NCI-H774 (cell line): ENCODE measurements at places on chromosomes 7 and 10.

GRCh38 chr7:128031901-128032604 is 816 bp upstream of the LRRC4 start:
- DNase-seq, result no peak

GRCh38 chr7:78139335-78139734 is 340.8 kb downstream of the PHTF2 start:
- no peak for DNase-seq

DNA sequence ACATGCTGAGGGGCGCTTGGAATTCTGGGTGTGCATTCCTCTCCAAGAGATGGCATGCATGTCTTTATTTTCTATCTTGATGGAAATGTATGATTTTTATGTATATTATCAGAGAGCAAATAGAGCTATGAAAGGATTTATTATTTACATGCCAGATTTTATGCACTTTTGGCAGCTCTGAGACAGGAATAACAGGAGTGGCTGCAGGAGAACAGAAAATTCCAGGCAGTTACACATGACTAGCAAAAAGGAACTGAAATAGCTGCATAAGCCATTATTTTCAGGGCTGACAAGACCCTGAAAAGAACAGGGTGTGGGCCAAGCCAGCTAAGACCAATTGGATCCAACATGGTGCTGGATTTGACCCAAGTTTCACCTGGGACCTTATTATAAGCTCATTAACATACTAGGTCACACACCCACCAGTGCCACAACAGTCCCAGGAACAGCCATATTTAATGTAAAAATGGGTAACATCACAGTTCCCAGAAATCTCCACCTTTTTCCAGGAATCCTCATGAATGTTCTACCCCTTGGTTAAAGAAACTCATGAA is 43.2 kb upstream of the ACSL5 start:
- no peak for DNase-seq

GRCh38 chr10:6643962-6644361 is 63.9 kb upstream of the PRKCQ start:
- DNase-seq, result no peak

DNA sequence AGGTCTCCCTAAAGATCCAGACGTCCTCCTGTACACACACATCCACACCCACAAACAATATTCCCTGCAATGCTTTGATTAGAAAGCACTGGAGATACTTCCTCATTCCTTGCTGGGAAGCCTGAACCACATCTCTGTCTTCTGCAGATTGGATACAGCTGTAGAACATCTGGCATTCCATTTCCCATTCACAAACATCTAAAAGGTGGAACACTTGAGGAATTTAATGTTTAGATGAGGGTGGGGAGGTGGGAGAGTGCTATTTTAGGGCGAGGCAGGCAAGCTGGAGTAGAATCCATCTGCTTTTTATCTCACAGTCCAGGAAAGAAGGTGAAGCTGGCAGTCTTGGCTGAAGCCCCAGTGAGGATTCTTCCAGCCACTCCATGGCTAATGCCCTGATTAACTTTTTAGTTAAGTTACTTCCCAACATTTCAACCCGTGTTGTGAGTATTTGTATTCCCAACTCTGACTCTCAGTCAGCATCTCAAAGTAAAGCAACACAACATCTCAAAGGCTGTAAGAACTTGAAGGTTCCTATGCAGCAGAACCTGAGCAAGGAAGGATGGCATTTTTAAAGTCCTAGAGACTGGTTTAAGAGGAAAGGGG is 46.1 kb downstream of the CYTH3 start:
- no peak for DNase-seq

- no peak for DNase-seq
Measured at GRCh38 chr10:93123766-93124165, 50.1 kb downstream of the CYP26A1 start.

DNA sequence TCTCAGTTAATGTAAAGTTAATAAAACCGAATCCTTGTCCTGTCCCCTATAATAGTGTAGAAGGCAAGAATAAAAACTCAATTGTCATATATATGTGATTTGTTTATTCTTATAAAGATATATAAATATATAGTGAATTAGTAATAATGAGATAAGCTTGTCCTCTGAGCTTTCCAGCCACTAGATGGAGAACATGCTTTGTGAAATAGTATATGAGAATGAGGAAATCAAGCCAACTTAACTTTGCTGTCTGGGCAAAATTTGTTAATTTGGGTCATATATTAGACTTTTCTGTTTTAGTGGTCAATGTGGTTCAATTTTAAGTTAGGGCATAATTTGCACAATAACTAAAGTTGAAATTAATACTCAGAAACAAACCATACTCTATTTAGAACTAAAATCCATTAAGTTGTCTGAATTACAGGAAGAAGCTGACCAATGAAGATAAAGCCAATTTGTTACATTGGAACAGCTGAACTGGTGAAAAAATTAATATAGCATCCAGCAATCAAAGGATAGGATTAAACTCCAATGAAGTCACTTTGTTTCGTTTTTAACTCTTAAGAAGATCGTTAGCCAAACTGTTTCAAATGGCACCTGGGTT is 595.0 kb downstream of the ARL4A start:
- DNase-seq, result peak; percentile 51

DNA sequence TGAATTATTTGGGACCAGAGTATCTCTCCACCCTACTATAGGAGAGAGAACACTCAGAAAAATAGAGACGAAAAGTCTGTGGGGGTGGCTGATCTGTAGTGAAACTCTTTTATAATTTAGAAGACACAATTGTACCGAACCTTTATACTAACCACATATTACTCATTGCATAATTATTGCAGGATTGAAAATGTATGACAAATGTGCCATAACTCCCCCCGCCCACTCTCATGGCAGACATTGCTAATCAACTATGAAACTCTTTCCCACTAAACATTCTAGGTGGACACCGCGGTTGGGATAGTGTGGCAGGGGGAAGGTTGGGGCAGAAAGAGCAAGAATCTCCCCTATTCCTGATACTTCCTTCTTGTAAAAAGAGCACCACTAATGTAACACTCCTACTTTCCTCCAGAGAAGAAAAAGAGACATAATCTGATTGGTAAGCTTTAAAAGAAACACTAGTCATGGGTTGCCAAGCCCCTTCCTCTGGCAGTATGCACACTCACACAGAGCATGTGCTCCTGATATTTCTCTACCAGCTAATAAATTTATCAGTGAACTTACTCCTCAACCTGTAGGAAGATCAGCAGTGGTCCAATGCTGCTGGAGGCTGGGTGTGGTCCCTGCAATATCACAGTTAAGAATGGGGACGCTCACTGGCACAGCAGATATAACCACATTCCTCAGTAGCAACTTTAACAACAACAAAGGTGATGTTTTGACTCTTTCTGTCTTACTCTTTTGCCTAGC is 18.7 kb upstream of the ARID5B start:
- DNase-seq, result no peak

- no peak for DNase-seq
Measured at GRCh38 chr10:22560913-22561239, 153.5 kb downstream of the PIP4K2A start.
